ENCODE measurements at places on chromosomes 5 and 9. TPM values are rescaled to one million over a fixed set of nuclear protein-coding genes. Genes with fewer than 3 reads are reported as not detected.

- no peak for DNase-seq
Observed at GRCh38 chr5:96741891-96742309, 65.8 kb downstream of the ERAP1 start.

PTGES gene
- polyA plus RNA-seq = 6.7 TPM

TAF11L10 gene
- polyA plus RNA-seq = not detected

C5orf58 gene
- polyA plus RNA-seq = 0.72 TPM

GRCh38 chr9:80090317-80090716 is 518.6 kb downstream of the TLE4 start:
- no peak for DNase-seq

DNA sequence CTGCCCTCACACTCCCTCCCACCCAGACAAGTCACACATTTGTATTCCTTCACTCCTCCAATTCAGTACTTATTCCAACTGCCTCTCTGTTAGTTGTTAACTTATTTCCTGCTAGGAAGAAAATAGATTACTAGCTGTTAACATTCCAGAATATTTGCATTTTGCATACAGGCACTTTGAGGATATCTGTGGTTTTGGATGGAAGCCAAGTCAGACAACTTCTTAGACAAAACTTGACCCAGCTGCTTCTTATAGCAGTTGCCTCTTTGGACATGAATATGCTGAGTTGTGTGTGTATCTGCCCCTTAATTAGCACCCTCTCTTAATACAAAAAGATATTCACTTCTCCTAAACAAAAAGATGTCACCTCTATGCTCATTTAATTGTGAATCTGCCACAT is 1280.6 kb upstream of the ACO1 start:
- DNase-seq = no peak
